ENCODE measurements at places on chromosomes 3 and 15.

- DNase-seq = no peak
These were observed 57.5 kb upstream of the CSPG4 start for GRCh38 chr15:75770131-75770530.

- no peak for DNase-seq
These were observed 45.0 kb upstream of the BOC start for GRCh38 chr3:113166357-113166718.

GRCh38 chr3:8069471-8069870 lies 432.2 kb upstream of the LMCD1 start:
- no peak for DNase-seq

GRCh38 chr3:37824090-37824953 lies 37.4 kb upstream of the CTDSPL start:
- no peak for DNase-seq

- no peak for DNase-seq
These were observed 63.4 kb upstream of the CSPG4 start for GRCh38 chr15:75776065-75776423.

DNA sequence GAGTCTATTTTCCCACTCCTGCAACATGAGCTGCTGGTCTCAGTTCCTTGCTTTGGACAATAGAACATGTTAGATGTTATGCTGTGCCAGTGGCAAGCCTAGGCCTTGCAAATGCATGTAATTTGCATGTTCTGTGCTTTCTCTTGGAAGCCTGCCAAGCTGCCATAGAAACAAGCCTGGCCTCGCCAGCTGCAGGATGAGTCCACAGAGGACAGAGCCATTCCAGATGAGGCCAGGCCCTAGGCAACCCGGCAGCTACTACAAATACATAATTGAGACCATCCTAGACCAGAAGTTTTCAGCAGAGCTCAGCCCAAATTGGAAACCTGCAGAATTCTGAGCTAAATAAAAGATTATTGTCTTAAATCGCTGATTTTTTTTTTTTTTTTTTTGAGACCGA lies 39.6 kb downstream of the TRIM69 start:
- DNase-seq = no peak

DNA sequence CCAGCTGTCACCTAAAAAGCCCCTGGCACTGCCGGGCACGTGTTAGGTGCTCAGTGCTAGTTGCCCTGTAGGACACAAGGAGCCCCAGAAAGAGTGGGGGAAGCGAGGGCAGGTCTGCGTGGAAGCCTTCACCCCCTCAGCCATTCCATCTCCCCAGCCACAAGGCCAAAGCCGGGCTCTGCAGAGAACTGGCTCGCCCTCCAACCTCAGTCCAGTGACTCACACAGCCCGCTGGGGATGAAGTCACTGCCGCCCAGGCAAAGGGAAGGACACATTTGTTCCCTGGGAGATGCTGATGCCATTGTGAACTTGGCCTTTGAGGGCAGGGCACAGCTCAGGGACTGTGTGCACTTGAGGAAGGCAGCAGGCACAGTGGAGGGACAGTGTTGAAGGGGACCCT lies 48.1 kb downstream of the IQSEC1 start:
- DNase-seq = peak; percentile 84

- no peak for DNase-seq
These were observed 793 bp downstream of the SLC30A4 start for GRCh38 chr15:45521596-45522327.

- no peak for DNase-seq
These were observed 352.0 kb upstream of the ADAMTS9 start for GRCh38 chr3:65039754-65040210.

DNA sequence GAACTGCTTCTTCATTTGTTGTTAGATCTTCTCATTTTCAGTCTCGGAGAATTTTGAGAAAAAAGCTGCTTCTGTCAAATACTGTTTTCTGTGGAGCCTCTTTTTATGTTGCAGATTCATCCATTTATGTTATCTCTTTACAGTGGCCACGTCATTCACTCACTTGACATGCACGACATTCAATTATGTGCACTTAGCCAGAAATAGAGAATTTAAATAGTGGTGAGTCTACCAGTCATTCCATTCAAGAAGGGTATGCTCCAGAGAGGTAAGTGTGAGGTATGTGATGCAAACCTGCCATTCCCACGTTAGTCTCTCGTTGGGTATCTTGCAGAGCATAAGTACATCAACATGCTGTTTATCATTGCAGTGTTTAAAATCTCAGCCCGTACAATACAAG lies 9.8 kb downstream of the ARPP19 start:
- no peak for DNase-seq

DNA sequence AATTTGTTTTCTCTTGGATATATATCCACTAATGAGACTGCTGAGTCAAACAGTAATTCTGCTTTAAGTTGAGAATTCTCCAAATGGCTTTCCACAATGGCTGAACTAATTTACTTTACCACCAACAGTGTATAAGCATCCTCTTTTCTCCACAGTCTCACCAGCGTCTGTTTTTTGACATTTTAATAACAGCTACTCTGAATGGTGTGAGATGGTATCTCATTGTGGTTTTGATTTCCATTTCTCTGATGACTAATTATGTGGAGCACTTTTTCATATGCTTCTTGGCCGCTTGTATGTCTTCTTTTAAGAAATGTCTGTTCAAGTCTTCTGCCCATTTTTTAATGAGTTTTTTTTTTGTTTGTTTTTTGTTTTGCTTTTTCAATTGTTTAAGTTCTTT lies 206.2 kb downstream of the CTNNB1 start:
- DNase-seq = no peak

- no peak for DNase-seq
These were observed 178.2 kb upstream of the ADAMTS9 start for GRCh38 chr3:64865839-64866570.

DNA sequence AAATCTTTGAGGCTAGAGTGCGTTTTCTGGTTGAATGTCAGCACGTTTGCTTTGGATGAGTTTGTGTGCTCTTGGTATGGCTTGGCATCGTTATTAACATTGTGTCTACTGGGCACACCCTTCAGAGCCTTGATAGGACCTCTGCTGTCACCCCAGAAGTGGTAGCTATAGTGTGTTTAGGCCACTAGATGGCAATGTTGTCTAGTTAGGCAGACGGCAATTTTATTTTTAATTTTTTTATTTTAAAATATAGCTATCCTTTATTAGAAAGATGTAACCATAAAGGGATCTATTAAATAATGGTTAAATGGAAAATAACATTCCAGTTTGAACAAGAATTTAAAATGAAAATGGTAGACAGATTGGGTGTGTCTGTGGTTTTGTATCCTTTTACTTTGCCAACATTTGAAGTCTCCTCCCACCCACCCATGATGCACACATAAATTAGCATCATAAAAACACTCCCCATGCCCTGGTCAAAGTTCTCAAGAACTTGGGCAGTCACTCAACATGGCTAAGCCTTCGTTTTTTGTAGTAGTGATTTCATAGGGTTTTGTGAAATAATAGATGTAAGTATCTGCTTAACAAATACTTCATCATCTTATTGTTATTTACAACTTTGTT lies 200.7 kb downstream of the KCNH8 start:
- peak; percentile 4 for DNase-seq

- no peak for DNase-seq
These were observed 100.6 kb downstream of the KLHL25 start for GRCh38 chr15:85694091-85694490.

DNA sequence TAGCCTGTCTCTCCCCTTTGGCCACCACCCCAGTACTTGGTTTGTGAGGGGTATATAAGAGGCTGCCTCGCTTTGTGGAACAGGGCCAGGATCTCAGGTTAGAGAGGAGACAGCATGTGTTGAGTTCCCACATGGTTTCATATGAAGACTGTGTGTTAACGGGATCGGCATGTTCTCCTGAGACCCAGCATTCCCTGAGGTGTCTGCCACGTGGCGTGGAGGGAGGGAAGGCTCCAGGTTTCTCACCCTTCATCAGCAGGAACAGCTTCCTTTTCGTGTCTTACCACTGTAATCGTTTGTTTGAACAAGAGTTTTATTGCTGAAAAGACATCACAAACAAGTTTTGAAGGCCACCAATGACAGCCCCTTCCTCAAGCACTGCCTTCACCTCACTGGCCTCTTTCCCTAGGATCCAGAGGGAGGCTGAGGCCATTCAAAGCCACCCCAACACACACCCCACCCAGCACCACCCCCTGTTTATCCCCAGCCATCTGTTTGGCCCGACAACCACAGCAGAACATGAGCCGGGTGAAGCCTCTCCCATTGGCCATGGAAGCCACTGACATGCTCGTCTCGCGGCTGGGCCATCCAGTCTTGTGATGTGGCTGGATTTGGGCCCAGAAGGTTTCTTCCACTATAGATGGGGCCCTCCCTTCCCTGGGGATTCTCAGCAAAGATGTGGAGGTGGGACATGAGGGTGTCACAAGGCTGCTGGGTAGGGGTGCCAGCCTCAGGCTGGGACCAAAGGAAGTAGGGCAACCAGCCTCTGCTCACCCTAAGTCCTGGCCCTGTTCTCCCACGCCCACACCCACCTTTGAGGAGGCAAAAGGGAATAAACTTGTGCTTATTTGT lies 10.0 kb downstream of the BHLHE40 start:
- DNase-seq = peak; percentile 60

- no peak for DNase-seq
These were observed 484.6 kb downstream of the ROBO2 start for GRCh38 chr3:77524463-77524862.

GRCh38 chr3:139619484-139619883 lies 58.3 kb downstream of the NMNAT3 start:
- DNase-seq = no peak

- DNase-seq = no peak
These were observed 510.3 kb upstream of the ROBO1 start for GRCh38 chr3:80278056-80278455.

DNA sequence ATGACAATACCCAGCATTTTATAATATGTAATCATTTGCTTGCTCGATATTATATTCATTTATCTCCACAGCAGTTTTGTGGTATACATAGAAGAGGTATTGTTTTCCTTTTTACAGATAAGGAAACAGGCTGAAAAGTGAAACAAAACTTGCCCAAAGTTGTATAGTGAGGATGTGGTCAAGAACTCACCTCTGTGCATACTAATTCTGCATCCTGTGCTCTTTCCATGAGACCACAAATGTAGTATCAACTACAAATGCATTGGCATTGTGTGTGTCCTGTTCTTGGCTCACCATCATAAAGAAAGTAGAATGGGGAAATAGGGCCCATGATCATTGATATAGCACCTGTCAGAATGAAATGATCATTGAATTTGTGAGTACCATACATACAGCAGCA lies 167.3 kb downstream of the NECTIN3 start:
- DNase-seq = no peak

GRCh38 chr15:95825208-95825607 lies 505.3 kb upstream of the NR2F2 start:
- no peak for DNase-seq

DNA sequence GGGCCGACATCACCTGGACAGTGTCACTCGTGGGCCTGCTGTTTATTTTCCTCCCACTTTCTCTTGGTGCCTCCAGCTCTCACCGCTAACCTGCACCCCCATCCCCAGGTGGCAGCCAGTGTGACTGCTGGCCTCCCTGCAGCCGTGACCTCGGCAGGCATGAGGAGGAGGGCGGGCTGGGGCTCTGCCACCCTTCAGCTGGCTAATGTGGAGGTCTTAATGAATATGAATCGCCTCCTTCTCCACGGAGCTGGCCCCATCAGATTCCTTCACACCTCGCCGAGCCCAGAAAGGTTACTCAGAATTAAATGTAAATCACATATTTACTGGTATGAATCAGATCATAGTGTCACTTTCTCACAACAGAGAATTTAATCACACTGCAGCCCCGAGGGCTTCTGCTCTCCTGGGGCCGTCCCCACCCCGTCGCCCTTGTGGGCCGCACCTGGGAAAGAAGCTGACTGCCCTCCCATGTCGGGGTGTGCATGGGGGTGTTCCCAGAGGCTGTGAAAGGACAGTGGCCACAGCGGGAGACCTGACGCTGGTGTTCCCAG lies 171.1 kb upstream of the TLE3 start:
- DNase-seq = no peak

GRCh38 chr3:48433472-48434118 lies 3.7 kb upstream of the PLXNB1 start:
- no peak for DNase-seq

DNA sequence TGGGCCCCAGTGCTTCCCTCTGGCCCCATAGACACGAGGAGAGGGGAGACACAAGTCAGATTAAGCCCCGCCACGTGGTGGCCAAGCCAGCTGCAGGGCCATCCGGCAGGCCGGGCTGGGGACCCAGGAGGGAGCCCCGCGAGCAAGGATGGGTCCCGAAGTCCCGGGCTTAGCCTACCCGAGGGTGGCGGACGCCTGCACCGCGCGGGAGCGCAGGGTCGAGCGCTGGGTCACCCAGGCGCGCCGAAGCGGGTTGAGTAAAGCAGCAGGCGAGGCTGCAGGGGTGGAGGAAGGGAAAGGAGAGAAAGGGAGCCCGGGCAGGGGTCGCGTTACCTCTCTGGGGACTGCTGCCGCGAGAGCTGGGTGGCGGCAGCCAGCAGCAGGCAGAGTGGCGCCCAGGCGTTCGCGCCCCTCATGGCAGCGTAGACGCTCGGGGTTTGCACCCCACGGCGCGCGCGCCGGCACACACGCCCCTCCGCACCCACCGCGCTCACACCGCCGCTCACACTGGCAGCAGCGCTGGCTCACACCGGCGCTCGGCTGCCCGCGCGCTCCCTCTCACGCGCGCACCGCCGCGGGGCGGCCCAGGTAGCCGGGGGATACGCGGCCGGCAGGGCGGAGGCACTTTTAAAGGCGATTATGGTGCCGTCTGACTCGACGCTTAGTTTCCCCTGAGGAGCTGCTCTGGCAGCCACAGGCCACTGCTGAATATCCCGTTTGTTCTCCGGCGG lies at the start of gene PCOLCE2:
Gene PCOLCE2 (minus strand): TSS at position 603 of the 731 bp plus-strand sequence. CDS start 187 bp downstream, at position 416.
- peak; percentile 51 for DNase-seq

GRCh38 chr3:195587824-195588223 lies 4.1 kb upstream of the APOD start:
- no peak for DNase-seq

DNA sequence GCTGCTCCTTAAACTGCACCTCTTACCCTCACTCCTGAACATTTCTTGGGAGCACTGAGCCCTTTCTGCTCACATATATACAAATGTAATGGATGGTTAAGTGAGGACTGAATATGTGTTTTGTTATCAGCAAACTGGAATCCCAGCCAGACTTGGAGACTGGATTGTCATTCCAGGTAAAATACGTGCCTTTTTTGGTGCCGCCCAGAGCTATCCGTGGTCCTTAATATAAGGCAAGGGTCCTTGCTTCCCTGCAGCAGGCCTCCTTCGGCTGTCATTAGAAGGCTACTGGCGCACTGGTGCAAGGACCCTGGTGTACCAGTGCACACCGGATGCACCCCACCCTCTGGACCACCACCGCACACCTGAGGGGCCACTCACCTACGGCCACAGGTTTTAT lies 1.1 kb upstream of the GABRB3 start:
- peak; percentile 8 for DNase-seq

GRCh38 chr15:101664303-101664913 lies 12.2 kb upstream of the TM2D3 start:
- DNase-seq = no peak

GRCh38 chr15:40536501-40536900 lies 28.3 kb downstream of the CCDC32 start:
- no peak for DNase-seq

Data from AG08396 (cell line).